ENCODE measurements at places on chromosomes 11 and 22.

DNA sequence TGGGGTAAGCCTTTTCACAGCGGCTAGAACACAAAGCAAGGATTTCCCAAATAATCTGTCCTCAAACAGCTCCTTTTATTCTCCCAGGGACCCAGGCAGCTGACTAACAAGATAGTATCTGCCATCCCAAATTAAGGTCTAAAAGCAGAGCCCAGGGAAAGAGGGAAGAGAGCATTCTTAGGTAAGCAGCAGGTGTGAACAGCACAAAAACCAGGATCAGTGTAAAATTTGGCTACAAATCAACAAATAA, 79.9 kb downstream of the RBMXL2 start:
- DNase-seq, result no peak

DNA sequence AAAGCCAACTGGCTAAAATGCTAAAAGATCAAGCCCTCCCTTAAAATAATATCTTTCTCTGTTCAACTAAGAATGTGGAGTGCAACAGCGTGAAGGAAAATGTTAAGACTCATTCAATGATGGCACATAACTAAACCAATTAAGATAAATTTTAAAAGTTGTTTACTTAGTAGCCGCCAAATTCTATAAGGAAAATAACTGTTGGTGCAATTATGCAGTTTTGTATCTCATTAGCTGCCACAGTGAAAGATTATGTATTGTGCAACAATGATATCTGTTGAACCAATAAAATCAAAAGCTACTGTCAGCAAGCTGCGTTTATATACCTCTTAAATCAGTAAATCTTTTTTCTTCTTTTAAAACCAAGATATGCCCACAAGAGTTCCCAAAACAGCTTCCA, 55.5 kb downstream of the SIK3 start:
- DNase-seq, result no peak

GRCh38 chr11:78514922-78515502, 59.7 kb downstream of the NARS2 start:
- DNase-seq, result no peak

- DNase-seq, result no peak
These were observed 18.7 kb upstream of the PPFIA1 start for GRCh38 chr11:70251659-70252321.

DNA sequence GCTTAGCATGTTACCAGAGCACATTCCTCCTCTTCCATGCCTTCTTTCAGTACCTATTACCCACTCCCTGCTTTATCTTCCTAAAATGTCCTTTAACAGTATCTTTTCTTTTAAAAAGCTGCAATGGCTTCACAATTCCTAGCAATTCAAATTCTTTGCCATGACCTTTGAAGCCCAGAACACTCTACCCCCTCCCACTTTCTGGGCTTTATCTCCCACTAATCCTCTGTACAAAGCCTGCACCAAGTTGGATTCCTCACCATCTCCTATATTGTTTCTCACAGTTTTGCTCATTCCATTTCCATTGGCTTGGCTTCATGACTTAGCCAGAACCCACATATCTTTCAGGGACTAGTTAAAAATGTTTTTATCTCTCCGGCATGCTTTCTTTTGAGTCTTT, 80.9 kb downstream of the FAM76B start:
- DNase-seq, result no peak

DNA sequence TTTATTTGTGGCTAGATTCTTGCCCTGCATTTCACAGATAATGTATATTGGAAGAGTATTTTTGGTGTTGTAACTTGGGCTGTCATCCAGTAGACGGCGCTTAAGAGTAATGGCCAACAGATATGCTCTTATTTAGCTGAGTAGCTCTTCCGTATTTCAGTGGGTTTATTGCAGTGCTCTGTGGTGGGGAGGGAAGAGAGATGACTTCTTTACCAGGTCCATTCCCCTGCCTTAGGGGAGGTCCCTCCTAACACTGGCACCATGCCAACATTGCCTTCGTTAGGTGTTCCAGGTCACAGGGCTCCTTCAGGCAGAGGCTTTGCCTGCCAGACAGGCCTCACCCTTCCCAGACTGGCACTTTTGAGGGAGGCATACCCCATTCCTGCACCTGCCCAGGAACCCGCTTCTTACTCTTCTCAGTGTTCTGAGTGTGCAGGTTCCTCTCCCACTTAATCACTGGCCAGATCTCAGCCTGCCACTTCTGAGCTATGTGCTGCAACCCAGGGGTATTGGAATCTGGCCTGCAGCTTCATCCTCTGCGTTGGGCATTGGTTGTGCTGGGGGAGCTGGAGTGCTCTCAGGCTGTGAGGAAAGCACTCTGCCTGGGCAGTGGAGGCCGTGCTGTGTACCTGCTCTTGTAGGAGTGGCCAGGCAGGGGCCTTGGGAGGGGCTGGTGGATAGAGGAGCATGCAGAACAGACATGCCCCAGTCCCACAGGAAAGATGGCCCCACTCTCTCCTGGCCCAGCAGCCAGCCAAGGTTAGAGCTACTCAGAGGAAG, 29.4 kb upstream of the SLN start:
- no peak for DNase-seq

- no peak for DNase-seq
These were observed 16.0 kb downstream of the TMEM123 start for GRCh38 chr11:102436561-102436960.

All from stimulated activated CD4-positive, alpha-beta T cell treated with anti-CD3 and anti-CD28 coated beads, Interleukin-15, amount 100 ng/mL, for 1 hour (primary cell).